ENCODE measurements at places on chromosomes 1 and 21.

- no peak for DNase-seq
Observed at GRCh38 chr1:206526064-206526911, 19.0 kb downstream of the RASSF5 start.

DNA sequence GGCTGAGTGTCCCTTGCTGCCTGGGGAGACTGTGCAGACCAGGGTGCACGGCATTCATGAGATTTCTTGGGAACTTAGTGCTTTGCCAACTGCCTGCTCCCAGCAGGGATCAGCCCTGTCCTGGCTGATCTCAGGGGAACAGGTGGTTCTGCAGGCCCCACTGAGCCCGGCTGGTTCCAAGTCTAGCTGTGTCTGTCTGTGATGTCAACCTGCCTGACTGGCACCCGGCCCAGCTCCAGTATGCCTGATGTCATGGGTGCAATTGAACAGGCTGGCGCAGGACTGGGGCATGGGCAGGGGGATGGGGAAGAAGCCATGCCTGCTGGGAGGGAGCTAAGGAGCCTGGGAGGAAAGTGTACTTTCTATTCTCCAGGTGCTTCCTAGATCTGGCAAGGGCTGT is 227.1 kb downstream of the GRIK3 start:
- DNase-seq: no peak

DNA sequence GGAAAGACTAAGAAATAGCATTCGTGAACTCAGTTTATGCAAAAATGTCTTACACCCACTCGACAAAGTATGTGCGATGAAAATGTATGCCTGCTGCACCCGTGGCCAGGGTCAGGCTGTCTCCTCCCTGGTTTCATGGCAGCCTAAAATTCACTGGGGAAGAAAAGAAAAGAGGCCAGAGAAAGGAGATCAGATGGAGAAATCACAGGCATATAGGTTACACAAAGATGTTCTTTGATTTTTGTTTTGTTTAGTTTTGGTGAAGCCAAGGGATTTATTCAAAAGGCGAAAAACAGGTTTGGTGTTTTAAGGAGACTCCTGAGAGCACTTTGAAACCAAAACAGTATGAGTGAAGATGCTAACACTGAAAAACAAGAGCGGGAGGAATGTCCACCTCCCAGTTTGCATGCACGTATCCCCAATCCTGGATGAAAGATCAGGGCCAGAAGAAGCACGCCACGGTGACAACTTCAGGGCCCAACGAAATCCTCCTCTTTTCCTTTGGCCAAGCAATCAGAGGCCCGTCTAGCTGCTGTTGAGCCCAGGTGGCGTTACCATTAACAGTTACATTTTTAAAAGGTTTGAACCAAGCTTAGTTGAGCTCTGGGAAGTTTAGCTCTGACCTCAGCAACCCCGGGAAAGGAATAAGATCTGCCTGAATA is 992 bp upstream of the SSX2IP start:
- no peak for DNase-seq

- no peak for DNase-seq
Observed at GRCh38 chr1:64956010-64956640, 10.2 kb downstream of the JAK1 start.

- DNase-seq: no peak
Observed at GRCh38 chr1:221923929-221924598, 182.2 kb upstream of the DUSP10 start.

DNA sequence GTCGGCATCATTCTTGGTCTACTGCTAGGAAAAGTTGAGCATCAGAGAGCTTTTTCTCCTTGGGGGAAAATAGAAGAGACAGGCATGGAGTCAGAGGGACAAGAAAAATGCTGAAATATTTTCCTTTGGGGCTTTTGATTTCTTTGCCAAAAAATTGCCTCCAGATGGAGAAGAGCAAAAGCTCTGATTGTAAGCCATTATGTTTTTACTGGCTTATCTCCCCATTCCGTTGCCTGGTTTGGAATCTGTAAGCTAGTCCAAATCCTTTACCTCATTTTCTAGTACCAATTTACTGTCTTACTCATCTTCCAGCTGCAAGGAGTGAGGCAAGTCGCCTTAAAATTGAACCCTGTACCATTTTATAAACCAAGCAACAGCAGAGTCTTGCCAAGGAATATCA is 23.3 kb upstream of the NBL1 start:
- no peak for DNase-seq

GRCh38 chr1:192766009-192766625 is 42.7 kb upstream of the RGS2 start:
- DNase-seq: no peak

- peak; percentile 4 for DNase-seq
Observed at GRCh38 chr1:84301004-84301784, at the start of gene SAMD13. SAMD13 (plus strand) TSS chr1:84301708; CDS start chr1:84303235, 1,527 bp downstream.

- DNase-seq: no peak
Observed at GRCh38 chr1:240090014-240090413, 1.7 kb upstream of the FMN2 start.

GRCh38 chr1:222653178-222653827 is 35.4 kb downstream of the MIA3 start:
- no peak for DNase-seq

GRCh38 chr1:75243124-75243523 is 108.9 kb downstream of the LHX8 start:
- DNase-seq: no peak

DNA sequence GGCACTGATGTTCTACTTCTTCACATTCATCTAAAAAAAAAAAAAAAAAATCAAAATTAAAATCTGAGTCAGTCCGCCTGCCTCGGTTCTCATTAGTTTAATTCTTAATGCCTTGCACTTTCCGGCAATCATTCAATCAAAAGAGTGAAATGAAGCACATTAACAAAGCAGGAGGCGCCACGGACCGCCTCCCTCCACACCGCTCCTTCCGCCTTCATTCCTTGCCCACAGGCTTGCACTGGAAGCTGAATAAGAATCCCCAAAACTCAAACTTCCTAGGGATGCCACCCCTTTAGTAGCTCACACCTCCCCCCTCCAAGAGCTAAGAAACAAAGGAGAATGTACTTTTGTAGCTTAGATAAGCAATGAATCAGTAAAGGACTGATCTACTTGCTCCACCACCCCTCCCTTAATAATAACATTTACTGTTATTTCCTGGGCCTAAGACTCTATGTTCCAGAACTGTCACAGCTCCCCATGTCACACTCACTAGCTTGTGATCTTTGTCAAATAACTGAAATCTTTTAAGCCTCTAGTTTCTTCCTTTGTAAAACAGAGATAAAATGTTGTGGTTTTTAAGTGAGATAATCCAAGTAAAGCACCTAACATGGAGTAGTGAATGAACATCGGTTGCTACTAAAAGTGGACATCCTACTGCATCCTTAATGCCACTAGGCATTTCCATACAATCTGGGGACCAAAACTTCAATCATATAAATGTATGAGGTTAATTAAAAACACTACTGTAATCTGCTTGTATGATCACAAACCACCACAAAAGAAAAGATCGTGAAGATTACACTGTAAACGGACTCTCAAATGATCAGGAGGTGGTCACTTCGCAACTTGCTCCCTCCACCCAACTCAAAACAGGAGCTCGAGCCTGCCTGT is 27.4 kb downstream of the LGALS8 start:
- DNase-seq: no peak

- no peak for DNase-seq
Observed at GRCh38 chr1:93816970-93817678, 61.9 kb downstream of the DNTTIP2 start.

DNA sequence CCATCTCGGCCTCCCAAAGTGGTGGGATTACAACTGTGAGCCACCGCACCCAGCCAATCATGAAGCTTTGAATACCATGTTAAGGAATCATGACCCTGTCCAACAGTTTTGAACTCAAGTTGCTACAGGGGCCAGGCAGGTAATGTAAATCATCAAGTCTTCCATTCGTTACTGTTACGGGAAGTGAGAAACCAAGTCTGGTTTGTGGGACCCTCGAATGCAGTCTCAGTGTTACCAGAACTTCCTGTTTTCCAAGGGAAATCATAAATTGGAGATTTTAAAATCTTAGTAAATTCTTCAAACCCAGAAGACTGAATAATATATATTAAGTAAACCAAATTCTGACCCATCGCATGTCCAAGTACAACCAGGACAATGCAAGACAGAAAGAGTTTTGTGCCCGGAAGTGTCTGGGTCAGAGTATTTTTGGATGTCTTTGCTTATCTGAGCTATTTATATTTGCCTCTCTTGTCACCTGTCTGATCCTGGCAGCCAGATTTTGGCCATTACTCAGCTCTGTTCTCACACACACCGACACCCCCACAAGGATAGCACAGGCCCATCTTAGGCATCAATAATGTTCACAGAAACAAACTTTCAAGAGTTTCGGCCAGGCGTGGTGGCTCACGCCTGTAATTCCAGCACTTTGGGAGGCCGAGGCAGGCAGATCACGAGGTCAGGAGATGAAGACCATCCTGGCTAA is 8.8 kb downstream of the ATP5IF1 start:
- no peak for DNase-seq

DNA sequence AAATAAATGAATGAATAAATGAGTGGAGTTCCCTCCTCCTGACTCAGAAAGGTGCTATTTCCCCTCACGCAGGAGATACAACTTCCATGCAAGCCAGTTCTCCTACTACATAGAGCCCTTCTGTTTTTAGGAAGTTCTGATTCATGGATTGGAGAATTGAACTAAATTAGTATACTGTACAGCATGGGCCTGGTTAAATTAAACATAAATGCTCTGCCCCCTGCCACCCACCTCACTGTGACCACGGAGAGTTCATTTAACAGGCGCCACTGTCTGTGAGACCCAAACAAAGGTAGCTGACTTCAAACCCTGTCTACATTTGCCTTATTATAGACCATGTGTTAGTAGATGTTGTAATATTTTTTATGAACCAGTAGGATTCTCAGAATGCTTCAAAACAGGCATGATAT is 9.1 kb upstream of the IRF2BP2 start:
- DNase-seq: no peak

- no peak for DNase-seq
Observed at GRCh38 chr1:174775621-174776020, 224.1 kb upstream of the CACYBP start.

DNA sequence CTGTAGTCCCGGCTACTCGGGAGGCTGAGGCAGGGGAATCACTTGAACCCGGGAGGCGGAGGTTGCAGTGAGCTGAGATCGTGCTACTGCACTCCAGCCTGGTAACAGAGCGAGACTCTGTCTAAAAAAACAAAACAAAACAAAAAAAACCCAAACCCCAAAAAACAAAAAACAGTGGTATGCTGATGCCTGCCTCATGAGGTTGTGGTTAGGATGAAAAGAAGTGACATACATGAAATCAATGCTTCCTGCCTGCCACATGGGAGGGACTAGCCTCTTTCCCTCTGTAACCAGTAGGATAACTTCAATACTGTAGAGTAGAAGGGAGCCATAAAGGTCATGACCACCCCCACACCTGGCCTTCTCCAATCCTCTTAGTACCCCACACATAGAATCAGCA is 55.2 kb downstream of the TENT5C start:
- DNase-seq: no peak

GRCh38 chr21:16536643-16537434 is 807.1 kb downstream of the USP25 start:
- DNase-seq: no peak

DNA sequence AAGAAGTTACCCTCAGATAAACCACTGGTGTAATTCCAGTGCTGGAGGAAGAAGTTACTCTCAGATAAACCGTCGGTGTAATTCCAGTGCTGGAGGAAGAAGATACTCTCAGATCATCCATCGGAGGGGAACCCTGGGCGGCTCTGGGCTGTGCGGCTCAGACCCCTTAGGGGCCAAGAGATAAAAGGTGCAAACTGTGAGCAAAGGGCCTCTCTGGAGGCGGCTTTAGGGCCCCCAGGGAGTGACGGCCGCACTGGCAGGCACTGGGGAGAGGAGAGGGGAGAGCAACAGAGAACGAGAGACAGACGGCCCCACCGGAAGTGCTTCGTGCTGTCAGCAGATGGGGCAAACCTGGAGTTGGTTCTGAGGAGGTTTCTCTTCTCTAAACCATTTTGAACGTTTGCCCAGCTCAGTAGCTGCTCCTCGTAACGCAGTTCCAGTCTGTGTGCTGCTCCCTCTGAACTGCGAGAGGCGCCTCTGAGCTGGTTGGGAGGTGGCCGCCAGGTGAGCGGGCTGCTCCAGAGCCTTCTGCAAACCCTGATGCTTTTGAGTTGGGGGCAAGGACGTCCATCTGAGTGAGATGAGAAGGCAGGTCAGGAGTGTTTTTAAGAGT is 62.6 kb upstream of the COL6A1 start:
- DNase-seq: no peak

GRCh38 chr1:154433161-154433764 is 28.1 kb downstream of the IL6R start:
- DNase-seq: no peak

- no peak for DNase-seq
Observed at GRCh38 chr1:101645810-101646209, 350.9 kb downstream of the OLFM3 start.

DNA sequence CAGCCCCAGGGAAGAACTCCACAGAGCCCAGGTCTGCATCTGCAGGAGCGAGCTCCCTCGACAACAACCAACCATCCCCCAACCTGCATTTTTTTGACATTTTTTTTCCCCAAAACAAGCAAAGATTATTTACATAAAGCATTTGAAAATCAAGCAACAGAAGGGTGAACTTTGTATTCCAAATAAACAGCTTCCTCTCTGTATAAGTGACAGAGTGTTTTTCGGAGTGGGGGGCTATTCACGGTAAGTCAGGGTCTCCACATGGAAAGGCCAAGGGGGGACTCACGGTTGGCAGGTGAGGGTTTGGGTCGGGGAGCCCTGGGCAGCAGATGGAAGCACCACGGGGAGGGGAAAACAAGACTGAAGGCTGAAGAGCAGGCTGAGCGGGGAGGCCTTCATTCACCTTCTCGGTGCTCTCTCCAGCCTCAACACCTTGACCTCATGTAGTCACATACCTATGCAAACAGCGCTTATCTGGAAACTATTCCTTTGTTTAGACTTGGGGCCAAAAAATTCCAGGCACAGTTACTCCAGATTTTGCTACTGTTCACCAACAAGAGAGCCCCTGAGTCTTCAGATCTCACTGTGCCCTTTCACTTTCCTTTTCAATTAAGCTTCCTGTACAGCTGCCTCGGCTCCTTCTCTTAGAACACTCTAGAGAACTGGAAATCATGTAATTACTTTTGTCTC is 27.6 kb downstream of the C2CD2 start:
- no peak for DNase-seq

DNA sequence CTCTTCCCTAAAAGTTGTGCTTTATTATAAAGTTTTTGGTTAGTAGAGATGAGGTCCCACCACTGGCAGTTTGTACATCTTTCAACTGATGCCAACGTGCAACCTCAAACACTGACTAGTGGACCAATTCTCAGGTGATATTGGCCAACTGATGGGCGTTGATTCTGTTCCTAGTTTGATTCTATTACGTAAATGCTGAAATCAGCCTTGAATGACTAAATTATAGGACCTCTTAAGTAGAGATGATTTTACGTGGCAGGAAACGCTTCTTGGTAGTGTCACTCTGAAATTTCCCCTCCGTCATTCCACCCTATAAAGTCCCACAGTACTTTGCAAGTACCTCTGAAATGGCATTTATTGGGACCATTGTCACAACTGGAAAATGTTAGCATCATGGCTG is 8.8 kb upstream of the FNDC7 start:
- no peak for DNase-seq

DNA sequence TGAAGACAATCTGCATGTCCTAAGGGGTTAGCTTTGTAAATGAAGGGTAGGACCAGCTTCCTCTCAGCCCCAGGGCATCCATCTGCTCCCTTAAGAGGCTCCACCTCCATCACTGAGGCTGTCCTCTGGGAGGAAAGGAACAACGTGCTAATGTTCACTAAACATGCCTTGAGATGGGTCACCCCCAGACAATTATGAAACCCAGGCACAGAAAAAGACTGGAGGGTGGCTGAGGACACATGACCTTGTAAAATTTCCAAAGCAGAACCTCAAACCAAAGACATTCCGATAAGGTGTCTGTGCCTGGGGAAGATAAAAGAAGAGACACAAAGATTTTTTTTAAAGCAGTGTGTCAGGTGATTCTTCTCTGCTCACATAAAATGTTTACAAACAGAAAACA is 37.6 kb upstream of the ZNF124 start:
- no peak for DNase-seq

Measured in activated naive CD4-positive, alpha-beta T cell (primary cell).